Heart left ventricle (tissue), 16 donors: ENCODE measurements at places on chromosomes 2 and 18. TPM values are rescaled to one million over a fixed set of nuclear protein-coding genes. Genes with fewer than 3 reads are reported as not detected.

OSR1 gene
- total RNA-seq, result 26.0 TPM

HOXD12 gene
- not detected for total RNA-seq

RRM2 gene
- total RNA-seq, result not detected

TGFA gene
- total RNA-seq, result 0.56 TPM

NPHP1 gene
- 5.6 TPM for total RNA-seq

KIDINS220 gene
- total RNA-seq, result 59.1 TPM

DNA sequence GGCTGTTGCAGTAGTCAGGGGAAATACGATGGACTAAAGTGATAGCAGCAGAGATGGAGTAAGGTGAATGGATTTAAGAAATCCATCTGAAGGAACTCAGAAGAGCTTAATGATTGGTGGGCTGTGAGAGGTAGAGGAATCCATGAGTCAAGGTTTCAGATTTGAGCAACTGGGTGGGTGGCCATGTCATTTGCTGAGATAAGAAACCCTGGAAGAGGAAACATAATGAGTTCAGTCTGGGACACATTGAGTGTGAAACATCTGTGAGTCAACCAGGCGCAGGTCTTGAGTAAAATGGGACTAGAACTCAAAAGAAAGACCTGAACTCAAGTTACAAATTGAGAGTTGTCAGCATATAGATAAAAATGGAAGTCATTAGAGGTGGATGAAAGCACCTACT, 19.7 kb upstream of the ASNSD1 start:
- no peaks in the 10 kb centered on the region for H3K36me3 ChIP-seq
- no peak overlapping the region for H3K27ac ChIP-seq
- H3K27me3 ChIP-seq, result no peaks in the 10 kb centered on the region
- H3K4me3 ChIP-seq, result no peak overlapping the region

GRCh38 chr2:38353402-38353801, 23.7 kb downstream of the ATL2 start:
- no peaks in the 10 kb centered on the region for H3K27me3 ChIP-seq
- no peak overlapping the region for H3K4me3 ChIP-seq
- peaks cover 24% of the 10 kb centered on the region for H3K36me3 ChIP-seq
- DNase-seq, result no peak

DNA sequence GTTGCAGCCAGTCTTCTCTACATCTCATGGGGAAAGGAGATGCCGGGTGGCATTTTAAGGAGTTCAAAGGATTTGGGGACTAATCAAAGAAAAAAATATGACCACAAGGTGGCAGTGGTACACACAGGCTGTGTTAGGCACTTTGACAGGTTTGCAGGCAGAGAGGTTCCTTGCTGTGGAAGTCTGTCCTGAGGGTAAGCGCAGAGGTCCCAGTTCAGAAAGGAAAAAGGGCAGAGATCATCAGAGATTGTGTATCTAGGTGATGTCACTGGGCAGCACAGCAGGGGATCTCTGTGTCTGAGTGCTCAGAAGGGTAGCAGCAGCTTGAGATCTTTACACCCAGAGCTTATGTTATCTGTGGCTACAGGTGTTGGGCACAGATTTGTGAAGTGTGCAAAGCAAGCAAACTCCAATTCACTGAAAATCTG, 231.4 kb downstream of the LRRTM1 start:
- DNase-seq, result no peak
- H3K27ac ChIP-seq, result no peak overlapping the region
- H3K27me3 ChIP-seq, result no peaks in the 10 kb centered on the region
- no peak overlapping the region for H3K4me3 ChIP-seq

DNA sequence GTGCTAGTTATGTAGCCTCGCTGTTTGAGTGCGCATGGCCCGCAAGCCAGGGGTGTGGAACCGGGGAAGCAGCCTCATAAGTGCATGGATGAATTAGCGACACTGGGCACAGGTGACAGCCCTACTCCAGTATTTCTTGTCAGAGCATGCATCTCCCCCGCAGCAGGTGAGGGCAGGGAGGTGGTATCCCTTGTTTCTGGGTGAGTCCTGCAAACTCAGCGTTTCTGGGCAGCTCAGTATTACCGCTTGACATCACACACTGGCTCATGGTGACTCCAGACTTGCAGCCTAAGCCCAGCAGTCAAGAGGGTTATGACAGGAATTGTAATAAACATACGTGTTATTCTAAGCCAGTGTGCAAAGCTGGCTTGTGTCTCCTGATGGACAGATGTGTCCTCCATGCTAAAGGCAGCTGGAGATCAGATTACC, 2.5 kb downstream of the CABLES1 start:
- H3K36me3 ChIP-seq, result no peaks in the 10 kb centered on the region
- H3K4me1 ChIP-seq, result peaks cover 6% of the 10 kb centered on the region
- H3K27me3 ChIP-seq, result peaks cover 19% of the 10 kb centered on the region
- no peak overlapping the region for H3K27ac ChIP-seq
- DNase-seq, result no peak

- no peak overlapping the region for H3K4me3 ChIP-seq
- H3K27ac ChIP-seq, result no peak overlapping the region
- DNase-seq, result no peak
- peaks cover 3% of the 10 kb centered on the region for H3K4me1 ChIP-seq
- H3K36me3 ChIP-seq, result peaks cover 23% of the 10 kb centered on the region
- no peaks in the 10 kb centered on the region for H3K27me3 ChIP-seq
Measured at GRCh38 chr2:134416637-134417036, 162.8 kb downstream of the MGAT5 start.

- DNase-seq, result peak; percentile 63
- H3K27ac ChIP-seq, result peak overlapping the region; percentile 77
- H3K36me3 ChIP-seq, result no peaks in the 10 kb centered on the region
- peaks cover 18% of the 10 kb centered on the region for H3K4me1 ChIP-seq
- no peaks in the 10 kb centered on the region for H3K27me3 ChIP-seq
- peak overlapping the region; percentile 23 for H3K4me3 ChIP-seq
Measured at GRCh38 chr2:74845217-74845751, 11.4 kb downstream of the HK2 start.

DNA sequence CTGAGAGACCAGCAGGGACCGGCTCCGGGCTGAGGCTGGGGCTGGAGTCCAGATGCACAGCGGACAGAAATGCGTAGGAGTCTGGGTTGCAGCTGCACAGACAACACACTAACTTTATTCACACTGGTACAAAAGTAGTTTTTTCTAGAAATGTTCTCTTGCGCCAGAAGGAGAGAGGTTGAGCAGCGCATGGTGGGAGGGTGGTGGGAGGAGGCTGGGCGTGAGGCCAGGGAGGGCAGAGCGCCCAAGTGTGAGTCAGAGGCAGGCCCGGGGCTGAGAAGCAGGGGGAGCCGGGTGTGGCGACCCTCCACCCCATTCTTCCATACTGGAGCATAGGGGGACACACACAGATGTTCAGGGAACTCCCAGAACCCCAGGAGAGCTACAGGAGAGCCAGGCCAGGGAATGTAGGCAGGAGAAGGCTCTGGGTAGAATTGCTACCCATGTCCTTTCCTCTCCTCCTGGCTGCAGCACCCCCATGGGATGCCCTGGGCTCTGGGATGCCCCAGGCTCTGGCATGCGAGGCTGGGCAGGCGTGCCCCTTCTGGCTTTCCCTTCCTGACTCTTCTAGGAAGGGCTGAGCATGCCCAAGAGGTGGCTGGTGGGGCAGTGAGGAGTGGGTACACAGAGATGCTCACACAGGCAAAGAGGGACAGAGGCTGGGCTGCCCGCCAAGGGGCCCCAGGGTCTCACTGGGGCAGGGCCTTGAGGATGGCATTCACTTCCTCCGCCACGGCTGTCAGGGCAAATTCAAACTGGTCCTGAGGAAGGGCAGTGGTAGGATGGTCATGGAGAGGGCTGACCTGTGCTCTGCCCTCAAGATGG, 10.6 kb downstream of the DNAJB2 start:
- H3K27ac ChIP-seq, result peak overlapping the region; percentile 77
- H3K4me3 ChIP-seq, result no peak overlapping the region
- H3K36me3 ChIP-seq, result no peaks in the 10 kb centered on the region
- peaks cover 13% of the 10 kb centered on the region for H3K4me1 ChIP-seq
- peak; percentile 70 for DNase-seq

DNA sequence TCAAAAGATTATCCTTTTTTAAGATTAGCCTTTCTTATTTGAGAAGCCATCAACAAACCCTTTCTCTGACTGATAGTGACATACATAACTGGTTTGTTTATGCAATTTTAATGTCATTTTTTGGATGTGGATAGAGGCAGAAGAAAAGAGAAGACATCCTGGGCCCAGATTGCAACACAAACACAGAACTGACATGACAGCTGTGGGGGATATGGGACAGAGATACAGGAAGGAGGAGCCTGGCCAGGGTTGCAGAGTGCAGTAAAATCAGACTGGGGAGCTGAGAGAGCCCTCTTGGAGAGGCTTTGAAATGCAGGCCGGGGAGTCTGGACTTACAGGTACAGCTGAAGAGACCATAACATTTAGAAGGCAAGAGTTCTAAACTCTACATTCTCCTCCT, 65.1 kb downstream of the SIGLEC15 start:
- no peak for DNase-seq
- no peaks in the 10 kb centered on the region for H3K4me1 ChIP-seq
- H3K4me3 ChIP-seq, result no peak overlapping the region
- H3K27me3 ChIP-seq, result no peaks in the 10 kb centered on the region
- H3K36me3 ChIP-seq, result peaks cover 88% of the 10 kb centered on the region
